Stimulated activated CD4-positive, alpha-beta T cell treated with anti-CD3 and anti-CD28 coated beads, Interleukin-4, amount 100 ng/mL, for 48 hours (primary cell): ENCODE measurements at places on chromosomes 4 and X.

- DNase-seq = no peak
These were observed 1180.9 kb upstream of the ADGRL3 start for GRCh38 chr4:60019180-60019579.

- no peak for DNase-seq
These were observed 98.8 kb upstream of the CLNK start for GRCh38 chr4:10783351-10783750.

GRCh38 chr4:3401436-3402171 is 40.2 kb upstream of the HGFAC start:
- no peak for DNase-seq

- no peak for DNase-seq
These were observed 27.2 kb downstream of the PLS3 start for GRCh38 chrX:115588179-115588578.

DNA sequence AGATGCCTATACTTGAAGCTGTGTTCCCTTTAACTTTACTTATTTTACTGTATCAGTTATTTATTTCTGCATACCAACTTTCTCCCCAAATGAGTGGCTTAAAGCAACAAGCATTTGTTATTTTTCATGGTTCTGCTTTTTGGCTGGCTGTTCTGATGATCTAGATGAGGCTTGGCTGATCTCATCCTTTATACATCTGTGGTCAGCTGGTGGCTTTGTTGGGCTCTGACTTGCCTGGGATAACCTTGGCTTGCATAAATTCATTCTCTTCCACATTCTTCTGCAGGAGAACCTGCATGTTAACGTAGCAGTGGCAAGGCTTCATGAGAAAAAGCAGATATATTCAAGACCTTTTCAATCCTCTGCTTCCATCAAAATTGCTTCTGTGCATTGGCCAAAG is 1317.6 kb downstream of the ADGRL3 start:
- no peak for DNase-seq

DNA sequence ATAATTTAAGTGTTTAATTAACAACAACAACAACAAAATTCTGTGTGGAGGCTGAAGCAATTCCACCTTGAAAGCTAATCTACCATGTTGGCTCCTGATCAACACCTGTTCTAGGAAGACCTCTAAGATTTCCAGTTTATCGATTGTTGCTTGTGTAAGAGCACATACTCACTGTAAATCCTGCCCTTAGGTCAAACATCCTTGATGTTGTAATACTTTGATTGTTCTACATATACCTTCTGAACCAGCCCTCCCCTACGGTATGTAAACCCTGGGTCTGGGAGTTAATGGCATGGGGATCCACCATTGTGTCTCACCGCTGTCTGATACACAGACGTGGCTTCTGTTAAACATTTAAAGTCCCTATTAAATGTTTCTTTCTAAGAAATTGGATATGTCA is 73.2 kb downstream of the RASL11B start:
- DNase-seq = no peak

DNA sequence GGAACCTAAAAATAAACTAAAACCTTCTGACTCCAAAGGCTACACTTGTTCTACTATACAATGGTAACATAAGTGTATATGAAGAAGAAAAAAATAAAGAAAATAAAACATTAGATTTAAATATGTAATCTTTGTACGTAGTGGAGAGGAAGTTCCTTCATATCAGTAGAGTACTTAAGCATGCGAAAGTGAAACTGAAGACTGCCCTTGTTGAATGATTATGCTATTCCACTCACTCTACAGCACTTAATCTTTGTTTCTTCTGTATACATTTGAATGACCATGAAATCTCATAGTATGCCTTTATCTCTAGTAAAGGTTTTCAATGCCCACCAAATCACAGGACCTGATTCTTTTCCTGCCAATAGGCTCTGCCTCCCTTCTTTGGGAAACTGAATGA is 78.9 kb downstream of the NDST3 start:
- no peak for DNase-seq

- no peak for DNase-seq
These were observed 153.5 kb upstream of the PJA1 start for GRCh38 chrX:69318651-69319340.

DNA sequence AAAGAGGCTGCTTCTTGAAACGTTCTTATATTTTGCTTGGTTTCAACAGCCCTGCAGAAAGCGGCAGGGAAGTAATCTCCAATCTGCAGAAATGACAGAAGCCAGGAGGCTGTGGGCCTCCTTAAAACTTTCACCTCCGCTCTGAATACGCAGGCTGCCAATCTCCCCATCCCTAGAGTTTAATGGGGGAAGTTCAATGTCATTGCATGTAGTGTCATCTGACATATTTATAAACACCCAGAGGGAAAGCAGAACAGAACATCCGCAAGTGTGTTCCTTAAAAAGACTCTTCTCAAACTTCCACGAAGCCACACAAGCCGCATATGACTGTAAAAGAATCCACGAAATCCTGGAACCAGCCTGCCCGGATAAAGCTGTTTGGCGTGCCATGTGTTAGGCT is 148.8 kb upstream of the TBL1X start:
- no peak for DNase-seq

- no peak for DNase-seq
These were observed 78.8 kb downstream of the SLC16A2 start for GRCh38 chrX:74500067-74500466.

- no peak for DNase-seq
These were observed 160.4 kb upstream of the MAMLD1 start for GRCh38 chrX:150202641-150203247.

DNA sequence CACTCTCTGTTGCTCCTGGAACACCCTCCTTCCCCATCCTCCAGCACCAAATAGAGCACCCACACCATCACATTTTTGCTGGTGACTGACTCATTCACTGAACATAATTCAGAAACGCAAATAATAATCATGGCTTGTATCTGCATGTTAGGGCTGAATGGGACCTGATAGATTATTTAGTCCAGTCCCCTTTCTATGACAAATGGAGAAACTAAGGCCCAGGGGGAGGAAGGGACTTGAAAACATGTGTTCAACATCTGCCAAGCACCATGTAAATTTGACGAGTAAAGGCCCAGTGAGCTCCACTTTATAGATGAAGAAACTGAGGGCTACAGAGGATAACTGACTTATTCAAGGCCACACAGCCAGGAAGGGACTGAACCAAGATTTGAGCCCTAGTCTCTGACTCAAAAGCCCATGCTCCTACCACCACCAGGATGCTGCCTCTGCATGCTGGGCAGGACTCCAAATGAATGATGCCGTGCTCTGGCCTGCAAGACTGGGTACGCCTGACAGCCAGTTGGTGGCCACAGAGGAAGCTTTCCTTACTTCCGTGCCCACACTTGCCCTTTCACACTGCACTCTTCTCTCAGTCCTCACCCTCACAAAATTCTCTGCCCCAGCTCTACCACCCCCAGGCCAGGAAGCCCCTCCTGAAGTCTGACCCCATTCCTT is 133.3 kb upstream of the PJA1 start:
- DNase-seq = no peak

DNA sequence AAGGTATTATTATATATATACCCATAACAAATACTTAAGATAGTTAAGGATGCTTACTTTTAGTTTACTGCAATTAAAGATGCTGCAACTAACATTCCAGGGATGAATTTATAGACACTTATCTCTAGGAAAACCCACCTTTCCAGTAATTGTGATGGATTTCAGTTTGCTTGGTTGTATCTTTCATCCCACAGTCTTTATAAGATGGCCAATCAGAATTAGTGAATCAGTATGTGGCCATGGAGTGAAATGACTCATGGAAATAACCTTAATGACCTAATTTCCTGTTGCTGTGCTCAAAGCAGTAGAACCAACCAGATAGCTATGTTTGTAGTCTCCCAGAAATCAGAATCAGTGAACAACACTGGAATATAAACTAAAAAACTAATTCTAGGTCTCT is 26.4 kb downstream of the MOSPD2 start:
- no peak for DNase-seq

DNA sequence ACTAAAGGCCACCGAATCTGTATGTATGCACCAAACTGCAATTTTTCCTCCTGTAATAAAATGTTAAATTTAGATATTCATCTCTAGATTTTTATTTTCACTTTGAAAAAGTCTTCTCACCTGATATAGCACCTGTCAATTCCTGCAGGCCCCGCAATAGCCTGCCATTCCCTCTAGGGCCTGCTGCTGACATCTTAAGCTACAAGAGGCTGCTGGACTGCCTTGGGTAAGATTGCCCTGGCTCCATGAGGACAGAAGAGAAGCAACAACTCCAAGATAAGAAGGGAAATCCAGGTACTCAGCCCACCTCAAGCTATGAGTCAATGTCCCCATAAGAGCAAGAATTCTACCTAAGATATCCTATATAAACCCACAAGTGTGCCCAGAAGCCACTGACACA is 230.2 kb upstream of the AGTR2 start:
- DNase-seq = no peak

DNA sequence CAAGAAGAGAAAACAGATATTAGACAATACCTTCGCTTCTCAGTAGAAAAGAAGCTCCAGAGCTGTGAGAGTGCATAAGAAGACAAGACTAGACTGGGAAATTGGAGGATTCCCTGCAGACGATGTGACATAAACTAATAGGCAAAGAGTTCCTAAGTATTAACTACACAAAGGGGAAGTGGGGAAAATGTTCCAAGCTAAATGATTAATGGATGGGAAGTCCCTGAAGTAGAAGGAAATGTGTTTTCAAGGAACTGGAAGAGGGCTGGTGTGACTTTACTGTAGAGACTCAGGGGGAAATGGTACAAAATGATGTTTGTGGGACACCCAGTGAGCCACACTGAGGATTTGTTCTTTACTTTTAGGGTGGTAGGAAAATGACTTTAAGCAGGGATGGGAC is 69.7 kb upstream of the DCLK2 start:
- no peak for DNase-seq

GRCh38 chrX:38233891-38234667 is 13.4 kb upstream of the SRPX start:
- no peak for DNase-seq

DNA sequence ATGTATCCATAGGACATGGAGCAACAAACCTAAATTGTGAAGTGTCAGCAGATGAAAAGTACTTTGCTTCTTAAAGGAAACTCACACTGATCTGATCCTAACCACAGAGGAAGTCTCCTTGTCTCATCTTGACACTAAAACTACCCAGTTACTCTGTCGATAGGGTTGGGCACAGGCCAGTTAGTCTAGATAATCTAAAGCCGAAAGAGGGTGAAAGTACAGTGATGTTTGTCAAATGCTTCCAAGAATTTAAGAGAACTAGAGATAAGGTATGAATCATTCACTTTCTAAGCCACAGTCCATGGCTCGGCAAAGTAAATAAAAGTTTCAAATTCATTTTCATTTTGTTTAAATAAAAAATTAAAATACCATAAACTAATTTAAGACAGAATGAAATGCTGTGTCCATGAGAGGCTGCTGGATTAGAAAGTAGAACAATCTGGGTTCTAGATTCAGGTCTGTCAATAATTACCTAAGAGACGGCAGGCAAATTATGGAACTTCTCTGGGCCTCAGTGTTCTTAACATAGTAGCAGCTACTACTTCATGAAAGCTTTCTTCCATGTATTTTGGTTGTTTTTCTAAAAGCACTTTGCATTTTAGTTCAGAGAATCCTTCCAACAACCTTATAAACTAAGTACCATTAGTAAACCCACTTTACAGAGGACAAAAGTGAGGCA is 176.7 kb downstream of the LDB2 start:
- DNase-seq = no peak

DNA sequence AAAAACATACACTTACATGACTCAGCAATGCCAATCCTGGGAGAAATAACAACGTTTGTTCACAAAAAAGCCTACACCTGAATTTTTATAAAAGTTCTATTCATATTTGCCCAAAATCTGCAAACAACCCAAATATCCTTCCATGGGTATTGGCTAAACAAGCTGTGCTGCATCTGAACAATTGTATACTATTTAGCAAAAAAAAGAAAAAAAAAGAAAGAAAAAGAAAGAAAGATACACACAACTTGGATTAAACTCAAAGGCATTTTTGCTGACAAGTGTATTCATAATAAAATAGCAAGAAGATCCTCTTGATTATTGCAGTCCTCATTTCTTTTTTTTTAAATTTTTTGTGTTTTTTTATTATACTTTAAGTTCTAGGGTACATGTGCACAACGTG is 24.5 kb upstream of the MAGEA3 start:
- DNase-seq = no peak

DNA sequence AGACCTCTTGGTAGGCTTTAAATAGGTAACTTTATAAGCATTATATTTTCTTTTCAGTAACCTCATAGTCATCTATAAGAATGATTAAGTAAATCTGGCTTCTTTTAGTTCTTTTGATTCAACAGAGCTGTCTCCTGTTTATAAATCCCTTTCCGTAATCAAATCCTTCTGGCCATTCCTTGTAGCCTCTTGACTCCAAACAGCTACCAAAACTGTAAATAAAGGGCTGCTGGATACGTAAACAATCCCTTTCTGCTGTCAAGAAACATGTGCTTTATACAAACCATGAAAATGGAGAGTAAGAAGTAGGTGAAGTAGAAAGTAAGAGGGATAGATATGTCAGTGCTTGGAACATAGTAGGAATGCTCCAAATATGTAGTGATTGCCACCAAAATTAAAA is 183.2 kb upstream of the CASK start:
- no peak for DNase-seq

- DNase-seq = no peak
These were observed 176.8 kb downstream of the GC start for GRCh38 chr4:71607109-71607508.

DNA sequence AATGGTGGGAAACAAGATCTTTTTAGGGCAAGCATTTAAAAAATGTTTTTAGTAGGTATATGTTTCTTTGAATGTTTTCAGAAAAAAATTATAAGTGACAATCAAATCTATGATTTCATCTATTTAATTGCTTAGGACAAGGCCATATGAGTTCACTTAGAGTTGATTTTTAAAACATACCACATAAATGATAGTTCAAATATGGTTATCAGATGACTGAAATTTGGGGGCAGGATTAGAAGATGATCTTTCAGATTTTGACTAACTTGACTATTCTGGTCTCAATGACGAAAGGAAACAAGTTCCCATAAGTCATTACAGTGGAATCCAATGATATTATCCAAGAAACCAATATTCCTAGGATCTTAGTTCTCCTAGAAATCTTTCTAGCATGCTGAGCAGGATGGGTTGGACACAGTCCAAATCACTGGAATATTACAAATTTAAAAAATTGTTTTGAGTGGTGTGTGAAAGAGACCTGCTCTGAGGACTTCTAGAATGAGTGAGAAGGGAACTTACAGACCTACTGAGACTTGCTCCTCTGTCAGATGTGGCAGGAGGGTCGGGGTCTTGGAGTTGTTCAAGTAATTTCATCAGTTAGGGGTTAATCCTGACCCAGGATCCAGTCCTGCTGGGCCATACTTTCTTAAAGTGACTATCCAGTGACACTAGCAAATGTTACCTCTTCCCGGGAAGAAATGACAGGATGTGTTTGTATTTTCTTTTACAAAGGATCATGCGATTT is 20.0 kb downstream of the RHOH start:
- no peak for DNase-seq

DNA sequence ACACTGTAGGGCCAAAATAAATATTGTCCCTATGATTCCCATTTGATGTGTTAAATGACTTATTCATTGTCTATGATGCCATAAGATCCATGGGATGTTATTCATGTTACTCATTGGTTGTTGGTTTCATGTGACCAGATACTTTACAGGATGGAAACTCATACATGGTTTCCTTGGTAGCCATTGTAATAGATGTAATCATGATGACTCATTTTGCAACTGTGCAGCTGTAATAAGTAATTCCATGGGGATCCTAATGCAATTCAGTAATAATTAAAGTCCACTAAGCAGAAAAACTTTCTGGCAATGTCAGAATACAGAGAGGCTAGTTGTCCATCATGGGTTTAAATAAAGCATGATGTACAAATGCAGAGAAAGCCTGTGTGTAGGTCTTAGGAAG is 389.7 kb upstream of the NR3C2 start:
- DNase-seq = no peak
